Muscle of arm (tissue), 14 donors: ENCODE measurements at places on chromosomes 5 and 9.

DNA sequence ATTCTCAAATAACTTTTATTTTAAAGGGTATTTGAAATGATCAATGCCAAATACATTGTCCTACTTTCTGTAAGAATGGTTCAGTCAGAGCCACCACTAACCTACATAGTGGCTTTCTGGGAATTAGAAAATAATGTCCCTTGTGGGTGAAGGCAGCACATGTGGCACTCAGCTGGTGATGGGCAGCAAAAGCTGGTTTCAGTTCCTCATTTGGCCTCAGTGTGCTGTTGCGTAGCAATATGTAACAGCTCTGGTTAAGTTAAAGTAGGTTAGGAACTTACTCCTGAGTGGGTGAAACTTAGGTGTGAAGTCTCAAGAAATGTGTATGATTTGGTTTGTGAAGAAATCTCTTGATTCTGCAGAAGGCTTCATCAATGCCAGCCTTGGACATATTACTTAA is 99.6 kb upstream of the SPEF2 start:
- DNase-seq, result peak; percentile 4

DNA sequence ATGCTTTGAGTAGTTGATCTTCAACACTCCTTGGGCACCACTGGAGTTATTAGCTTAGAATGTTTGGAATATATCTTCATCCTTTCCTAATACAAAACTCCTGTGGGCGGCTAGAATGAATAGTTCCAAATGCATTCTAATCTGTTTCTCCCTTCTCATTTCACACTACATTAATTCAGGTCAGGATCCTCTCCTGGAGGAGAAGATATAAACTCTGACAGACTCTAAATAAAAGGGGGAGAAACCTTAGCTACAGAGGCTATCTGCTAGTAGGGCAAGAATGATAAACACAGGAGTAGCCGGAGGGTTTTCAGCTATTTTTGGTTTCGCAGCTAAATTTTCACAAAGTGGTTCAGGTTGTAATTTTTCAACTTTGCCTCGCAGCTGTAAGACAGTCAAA is 45.2 kb upstream of the FAM240B start:
- DNase-seq, result no peak

DNA sequence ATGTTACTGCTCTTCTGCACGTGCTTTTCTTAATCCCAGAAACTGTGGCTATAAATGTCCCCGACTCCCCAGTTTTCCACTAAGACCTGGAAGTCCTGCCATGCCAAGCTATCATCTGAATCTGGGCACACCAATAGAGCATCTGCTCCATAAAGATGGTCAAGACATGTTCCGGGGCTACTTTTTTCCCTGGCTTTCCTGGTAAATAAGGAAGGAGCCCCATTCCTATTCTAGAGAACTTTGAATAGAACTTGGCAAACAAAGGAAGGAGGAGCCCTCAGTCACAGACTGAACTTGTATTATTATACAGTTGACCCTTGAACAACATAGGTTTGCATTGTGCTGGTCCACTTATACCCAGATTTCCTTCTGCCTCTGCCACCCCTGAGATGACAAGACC is 182.9 kb downstream of the CCDC192 start:
- DNase-seq, result no peak

- peak; percentile 11 for DNase-seq
These were observed 106.0 kb downstream of the FRMD3 start for GRCh38 chr9:83432104-83432627.
